ENCODE measurements at places on chromosomes 11 and 22.

- DNase-seq: no peak
Measured at GRCh38 chr11:127651175-127651887, 650.8 kb upstream of the KIRREL3 start.

GRCh38 chr11:68677432-68677831 lies 6.9 kb upstream of the GAL start:
- DNase-seq: peak; percentile 38

DNA sequence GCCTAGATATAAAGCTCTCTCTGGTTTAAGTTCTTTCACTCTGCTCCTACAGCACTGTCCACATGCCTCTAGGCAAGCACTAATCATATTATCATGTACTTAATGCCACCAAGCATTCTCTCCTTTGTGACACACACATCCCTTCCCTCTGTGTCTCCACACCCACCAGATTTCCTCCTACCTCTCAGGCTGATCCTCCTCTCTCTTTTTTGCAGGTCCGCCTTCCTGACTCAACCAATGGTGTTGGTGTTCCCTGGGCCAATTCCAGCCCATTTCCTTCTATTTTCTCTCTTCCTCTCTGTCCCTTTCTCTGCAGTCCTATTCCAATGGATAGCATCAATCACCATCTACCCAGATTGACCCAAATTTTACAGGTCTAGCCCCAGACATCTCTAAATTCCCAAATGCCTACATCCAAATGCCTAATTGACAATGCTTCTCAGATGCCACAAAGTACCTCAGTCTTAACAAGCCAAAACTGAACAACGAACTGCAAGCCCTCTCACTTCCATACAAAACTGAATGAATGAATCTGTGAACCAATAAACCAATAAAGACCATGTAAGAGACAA lies 504 bp upstream of the ZNF215 start:
- DNase-seq: peak; percentile 16

- DNase-seq: no peak
Measured at GRCh38 chr11:117749541-117749910, 47.5 kb downstream of the DSCAML1 start.

DNA sequence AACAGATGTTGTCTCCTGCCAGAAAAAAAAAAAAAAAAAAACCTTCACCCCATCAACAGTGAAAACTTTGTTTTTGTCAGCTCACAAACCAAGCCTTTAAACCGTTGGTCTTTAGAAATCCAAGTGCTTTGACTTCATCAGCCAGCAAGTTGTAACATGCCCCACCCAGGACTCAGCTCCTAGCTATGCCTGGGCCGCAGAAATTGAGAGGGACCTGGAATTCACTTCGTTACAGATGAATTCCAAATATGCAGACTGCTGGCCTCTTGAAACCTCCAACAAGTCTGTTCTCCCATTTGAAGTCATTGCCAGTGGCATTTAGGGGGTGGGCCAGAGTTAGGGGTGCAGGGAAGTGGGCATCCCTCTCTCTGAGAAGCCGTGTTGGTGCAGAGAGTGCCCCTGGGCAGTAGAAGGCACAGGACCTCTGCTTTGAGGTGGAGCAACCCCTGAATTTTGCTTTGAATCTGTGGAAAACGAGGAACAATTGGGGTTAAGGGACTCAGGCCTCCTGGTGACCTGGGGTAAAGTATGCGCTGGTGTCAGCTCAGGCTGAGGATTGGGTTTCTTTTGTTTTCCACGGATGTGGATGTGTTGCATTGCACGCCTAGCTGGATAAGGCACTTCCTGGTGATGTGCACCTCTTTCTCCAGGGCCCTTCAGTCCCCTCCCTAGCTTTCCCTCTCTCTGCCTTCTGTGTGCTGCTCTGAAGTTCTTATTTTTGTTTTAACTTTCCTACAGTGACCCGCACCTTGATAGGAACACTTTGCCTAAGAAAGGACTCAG lies 109.5 kb downstream of the DBX1 start:
- DNase-seq: no peak

- DNase-seq: no peak
Measured at GRCh38 chr11:57936050-57936418, 87.6 kb upstream of the OR9Q1 start.

DNA sequence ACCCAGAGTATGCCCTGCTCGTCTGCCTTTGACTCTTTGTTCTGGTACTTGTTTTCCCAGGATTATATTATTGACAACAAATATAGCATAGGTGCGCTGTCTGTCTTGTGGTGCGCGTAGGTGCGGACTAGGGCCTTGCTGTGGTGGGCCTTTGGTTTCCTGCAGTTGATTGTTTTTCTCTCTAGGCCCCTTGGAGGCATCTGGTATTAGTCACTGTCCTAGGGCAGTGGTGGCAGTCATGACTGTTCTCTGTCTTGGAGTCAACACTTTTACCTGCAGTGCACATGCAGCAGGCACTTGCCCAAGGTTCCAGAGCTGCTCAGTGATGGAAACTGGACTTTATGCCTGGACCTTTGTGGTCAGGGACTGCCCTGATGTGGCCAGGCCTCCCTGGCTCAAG lies 18.6 kb downstream of the PPP6R2 start:
- no peak for DNase-seq

Measured in muscle of back (tissue), 13 donors.